ENCODE measurements at places on chromosomes 11 and 22.
A peak's percentile ranks its signal among the peaks of the same experiment; 100 is the strongest.

DNA sequence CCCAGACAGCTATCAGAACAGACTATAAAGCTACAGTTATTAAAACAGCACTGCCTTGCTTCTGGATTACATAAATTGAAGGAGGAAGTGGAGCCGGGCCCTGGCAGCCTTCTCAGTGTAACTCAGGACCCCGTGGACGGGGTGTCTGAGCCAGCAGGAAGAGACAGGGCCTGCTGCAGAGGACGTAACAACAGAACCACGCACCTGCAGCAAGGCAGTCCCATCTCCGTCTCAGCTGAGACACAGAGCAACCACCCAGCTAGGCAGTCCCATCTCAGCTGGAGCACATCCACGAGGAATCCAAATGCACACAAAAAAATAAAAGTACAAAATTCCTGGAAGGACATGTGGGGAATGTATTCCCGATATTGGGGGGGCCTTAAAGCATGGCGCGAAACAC is 17.1 kb upstream of the KRTAP5-6 start:
- no peak for DNase-seq

GRCh38 chr22:29477723-29478318 is 2.2 kb upstream of the NEFH start:
- peak; percentile 62 for DNase-seq

DNA sequence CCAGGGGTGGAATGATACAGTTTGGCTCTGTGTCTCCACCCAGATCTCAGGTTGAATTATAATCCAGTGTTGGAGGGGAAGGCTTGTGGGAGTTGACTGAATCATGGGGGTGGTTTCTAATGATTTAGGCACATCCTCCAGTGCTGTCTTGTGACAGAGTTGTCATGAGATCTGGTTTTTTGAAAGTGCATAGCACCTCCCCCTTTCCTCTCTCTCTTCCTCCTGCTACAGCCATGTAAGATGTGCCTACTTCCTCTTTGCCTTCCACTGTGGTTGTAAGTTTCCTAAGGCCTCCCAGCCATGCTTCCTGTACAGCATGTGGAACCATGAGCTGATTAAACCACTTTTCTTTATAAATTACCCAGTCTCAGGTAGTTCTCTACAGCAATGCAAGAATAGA is 45.1 kb downstream of the THAP12 start:
- DNase-seq, result no peak

DNA sequence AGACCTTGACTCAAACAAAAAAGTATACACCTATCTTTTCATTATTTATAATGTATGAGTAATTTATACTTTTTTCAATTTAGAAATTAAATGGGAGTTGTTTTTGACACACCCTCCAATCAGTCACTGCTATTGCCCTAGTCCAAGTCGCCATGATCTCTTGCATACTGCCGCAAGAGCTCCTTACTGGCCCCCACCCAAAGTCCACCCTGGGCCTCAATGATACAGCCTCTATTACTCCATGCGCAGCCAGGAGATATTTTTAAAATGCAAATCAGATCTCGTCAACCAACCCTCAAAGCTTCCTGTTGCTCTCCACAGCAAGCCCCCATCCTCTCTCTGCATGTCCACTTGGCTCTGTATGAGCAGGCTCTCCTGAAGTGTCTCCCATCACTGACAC is 12.8 kb upstream of the LMO1 start:
- no peak for DNase-seq

DNA sequence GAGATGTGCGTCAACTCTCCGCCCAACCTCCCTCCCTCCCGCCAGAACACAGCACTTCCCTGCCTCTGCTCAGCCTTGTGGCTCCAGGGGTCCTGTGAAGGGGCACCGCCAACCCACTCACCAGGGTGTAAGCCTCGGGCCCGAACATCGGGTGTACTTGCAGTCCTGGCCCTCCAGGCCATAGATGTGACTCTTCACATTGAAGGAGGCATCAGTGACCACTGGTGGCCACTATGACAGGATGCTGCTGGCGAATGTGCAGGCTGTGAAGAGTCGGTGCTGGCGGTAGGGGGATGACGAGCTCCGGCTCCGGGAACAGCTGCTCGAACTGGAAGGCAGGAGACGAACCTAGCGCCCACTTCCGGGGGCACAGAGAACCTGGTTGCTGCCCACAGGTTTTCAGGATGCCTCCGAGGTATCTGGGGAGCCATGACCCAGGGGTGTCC is 97.4 kb downstream of the MED15 start:
- DNase-seq, result no peak

All from NCI-H2227 treated with DMSO at 0.1 percent for 48 hours (cell line).